ENCODE measurements at places on chromosomes 5 and 9.

DNA sequence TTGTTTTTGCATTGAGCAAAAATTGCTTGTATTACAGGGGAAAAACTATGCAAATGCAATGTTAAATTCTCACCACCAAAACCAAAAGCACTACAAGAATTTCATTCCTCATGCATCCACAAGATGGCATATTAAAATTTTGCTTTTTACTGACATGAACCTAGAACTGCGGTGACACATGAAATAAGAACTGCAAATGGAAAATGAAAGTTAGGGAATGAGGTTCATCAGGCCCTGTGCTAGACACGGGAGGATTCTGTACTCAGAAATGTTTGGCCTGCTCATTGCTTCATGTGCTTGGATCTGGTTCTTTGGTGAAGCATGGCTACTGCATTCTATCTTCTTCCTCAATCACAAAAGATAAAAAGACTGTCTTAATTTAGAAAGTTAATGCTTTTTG lies 9.1 kb upstream of the RFK start:
- peak; percentile 26 for DNase-seq

DNA sequence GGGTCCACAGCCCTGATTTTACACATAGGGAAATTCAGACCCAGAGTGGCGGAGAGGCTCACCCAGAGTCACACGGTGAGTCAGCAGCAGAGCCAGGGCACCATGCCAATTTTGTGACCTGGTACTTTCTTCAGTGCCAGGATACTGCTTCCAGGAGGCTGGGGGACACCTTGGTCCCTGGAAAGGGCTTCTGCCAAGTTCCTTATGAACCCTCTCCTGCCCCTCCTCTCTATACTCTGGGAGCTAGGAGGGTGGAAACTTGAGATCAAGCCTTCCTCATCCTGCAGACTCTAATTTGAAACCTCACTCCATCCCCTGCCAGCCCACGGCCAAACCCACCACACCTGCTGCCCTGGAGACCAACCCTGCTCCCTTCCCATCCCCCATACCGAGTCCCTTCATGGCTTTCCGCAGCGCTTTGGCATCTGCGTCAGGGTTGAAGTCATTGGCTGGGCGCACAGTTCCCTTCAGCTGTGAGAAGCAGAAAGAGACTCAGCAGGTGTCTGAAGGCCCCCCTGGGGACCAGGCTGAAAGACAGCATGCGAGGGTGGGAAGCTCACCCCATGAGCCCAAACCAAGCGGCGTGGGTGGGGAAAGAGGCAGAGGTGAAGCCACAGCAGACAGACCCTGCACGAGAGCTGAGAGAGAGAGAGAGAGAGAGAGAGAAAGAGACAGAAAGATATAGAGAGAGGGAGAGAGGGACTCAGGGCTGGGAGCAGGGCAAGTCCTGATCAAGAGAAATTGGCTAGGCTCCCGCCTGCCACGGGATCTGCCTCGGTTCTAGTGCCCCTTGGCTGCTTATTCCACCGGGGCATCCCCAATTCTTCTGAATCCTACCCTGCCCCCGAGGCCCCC lies 33.5 kb downstream of the ANXA6 start:
- DNase-seq: no peak

- DNase-seq: no peak
Observed at GRCh38 chr5:117318528-117318927, 743.9 kb upstream of the SEMA6A start.

- no peak for DNase-seq
Observed at GRCh38 chr5:116386633-116387032, 188.0 kb downstream of the SEMA6A start.

GRCh38 chr9:80648336-80648735 lies 1041.0 kb downstream of the TLE1 start:
- DNase-seq: no peak

- no peak for DNase-seq
Observed at GRCh38 chr5:173913686-173914321, 25.7 kb downstream of the CPEB4 start.

GRCh38 chr9:89380437-89381307 lies 62.4 kb downstream of the SECISBP2 start:
- DNase-seq: no peak

- DNase-seq: no peak
Observed at GRCh38 chr9:6600426-6600825, 45.1 kb downstream of the GLDC start.

DNA sequence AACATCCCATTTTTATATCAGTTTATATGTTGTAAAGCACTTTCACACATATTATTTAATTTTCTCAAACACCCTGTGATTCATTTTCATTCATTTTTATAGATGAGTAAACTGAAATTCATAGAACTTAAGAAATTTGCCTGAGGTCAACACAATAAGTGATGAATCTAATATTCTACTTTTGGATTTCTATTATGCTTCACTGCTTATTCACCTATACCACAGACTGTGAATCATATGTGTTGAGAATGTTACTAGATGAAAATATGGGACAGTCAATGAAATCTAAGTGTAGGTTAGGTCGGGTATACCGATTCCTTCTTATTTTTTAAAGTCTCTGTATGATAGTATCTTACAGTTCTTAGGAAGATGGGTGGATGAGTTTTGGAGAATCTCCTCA lies 24.8 kb downstream of the CDC37L1 start:
- no peak for DNase-seq

- peak; percentile 18 for DNase-seq
Observed at GRCh38 chr9:69223605-69224004, 49.5 kb downstream of the TJP2 start.

DNA sequence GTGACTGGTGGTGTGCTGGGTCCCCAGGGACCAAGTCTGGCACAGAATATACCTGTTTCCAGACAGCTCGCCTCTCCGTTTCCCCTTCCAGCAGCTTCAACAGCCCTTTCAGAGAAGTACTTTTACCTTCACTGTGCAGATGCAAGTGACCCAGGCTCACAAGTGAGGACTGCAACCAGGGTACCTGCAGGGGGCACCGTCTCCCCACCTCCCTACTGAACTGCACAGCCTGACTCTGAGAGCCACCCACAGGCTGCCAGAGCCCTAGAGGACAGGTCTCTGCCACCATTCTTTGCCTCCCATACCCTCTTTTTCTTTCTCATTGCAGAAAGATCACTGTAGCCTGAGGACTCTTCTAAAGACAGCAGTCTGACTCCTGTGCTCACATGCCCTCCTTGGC lies 15.4 kb downstream of the IL9 start:
- DNase-seq: no peak

- no peak for DNase-seq
Observed at GRCh38 chr5:120586646-120587045, 122.5 kb downstream of the PRR16 start.

- DNase-seq: no peak
Observed at GRCh38 chr5:139738193-139739149, 57.1 kb upstream of the PSD2 start.

DNA sequence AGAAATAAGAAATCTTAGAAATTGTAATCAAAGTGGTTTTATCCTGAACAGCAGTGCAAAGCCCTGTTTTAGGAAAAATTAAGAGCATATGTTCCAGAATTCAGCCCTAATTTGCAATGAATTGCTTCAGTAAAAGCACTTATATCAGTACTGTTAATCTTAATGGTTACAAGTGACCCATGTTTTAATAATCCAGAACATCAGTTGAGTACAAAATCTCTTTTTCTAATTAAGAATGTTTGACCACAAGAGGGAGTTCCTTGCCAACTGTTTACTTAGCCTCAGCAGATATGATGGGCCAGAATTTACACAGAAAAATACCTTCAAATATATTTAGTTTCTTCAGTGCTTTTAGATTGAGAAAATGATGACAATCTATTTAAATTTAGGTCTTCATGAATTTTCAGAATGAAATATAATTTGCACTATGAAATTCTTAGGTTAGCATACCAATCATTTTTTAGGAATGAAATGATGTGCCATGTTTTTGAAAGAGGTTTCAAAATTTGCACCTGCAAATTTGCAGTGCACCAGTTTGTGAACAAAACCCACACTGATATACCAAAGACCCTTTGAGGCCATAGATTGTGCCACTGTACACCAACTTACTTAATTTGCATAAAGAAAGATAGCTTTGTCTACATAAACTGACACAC lies 926.3 kb upstream of the ARRDC3 start:
- peak; percentile 72 for DNase-seq

DNA sequence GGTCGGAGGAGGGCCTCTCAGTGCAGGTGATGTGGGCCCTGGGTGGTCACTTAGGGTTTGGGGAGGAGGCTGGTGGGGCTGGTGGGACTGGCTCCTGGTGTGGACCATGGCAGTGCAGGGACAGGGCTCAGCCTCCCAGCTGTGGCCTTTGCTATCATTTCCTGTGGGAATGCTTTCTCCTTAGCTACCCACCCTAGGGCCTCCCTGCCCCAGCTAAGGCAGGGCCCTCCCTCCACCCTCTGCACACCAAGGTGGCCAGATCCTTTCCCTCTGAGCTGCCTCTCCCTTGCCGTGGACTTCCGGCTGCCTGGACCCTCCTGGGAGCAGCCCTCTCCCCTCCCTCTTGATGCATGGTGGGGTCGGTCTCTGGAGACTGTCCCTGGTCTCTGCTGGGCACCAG lies 22.7 kb upstream of the ARSI start:
- no peak for DNase-seq

GRCh38 chr9:109475526-109475925 lies 22.6 kb downstream of the PTPN3 start:
- DNase-seq: no peak

- no peak for DNase-seq
Observed at GRCh38 chr9:91407580-91408318, 15.9 kb downstream of the NFIL3 start.

DNA sequence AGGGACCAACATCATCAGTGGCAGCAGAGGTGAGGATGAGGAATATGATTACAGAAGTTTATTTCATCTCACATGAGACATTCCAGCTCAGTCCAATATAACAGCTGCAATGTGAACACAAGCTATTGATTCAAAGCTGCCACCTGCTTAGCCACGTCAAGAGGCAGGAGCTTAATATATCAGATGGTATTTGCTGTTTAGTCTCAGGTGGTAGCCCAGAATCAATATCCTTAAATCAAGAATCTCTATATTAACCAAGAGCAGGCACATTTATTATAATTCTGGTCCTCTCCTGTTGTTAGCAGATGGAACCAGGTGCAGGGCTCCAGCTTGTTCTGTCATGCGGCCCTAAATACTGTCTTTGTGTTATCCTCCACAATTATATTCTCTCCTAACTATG lies 431.6 kb downstream of the ICE1 start:
- DNase-seq: no peak

- DNase-seq: no peak
Observed at GRCh38 chr5:112681481-112681908, 56.2 kb upstream of the APC start.

DNA sequence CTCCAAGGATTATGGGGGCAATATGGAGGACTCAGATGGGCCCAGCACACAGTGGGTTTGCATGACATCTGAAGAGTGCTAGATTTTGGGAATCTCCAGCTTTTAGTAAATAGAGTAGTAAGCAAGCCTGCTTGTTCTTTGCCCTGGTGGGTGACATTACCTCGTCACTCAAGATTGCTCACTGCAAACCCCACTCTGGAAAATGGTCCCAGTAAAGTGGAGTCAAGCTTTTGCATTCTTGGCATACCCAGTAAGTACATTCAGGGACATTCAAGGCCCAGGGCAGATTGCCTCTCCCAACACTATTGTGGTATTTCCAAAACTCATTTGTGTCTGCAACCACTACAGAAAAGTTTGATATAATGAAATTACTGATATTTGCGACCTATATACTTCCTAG lies 118.5 kb downstream of the INVS start:
- DNase-seq: no peak

DNA sequence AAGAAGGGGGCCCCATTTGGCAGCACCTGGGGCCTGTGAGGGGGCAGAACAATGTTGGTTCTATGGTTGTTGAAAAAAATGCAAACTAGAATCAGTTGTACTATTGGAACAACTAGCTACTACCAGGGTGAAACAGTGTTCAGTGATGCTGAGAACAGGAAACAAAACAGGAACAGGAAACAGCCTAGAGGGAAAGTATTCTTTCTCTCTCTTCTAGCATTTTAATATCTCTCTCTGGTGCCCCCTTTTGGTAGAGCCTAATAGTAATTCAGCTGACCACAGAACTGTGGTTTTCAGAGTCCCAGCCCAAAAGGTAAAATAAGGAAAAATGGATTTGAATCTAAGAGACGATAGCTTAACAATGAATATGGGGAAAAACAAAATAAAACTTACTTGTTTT lies 138.0 kb upstream of the KCNN2 start:
- DNase-seq: no peak

- DNase-seq: no peak
Observed at GRCh38 chr5:68268101-68268851, 52.7 kb downstream of the PIK3R1 start.

DNA sequence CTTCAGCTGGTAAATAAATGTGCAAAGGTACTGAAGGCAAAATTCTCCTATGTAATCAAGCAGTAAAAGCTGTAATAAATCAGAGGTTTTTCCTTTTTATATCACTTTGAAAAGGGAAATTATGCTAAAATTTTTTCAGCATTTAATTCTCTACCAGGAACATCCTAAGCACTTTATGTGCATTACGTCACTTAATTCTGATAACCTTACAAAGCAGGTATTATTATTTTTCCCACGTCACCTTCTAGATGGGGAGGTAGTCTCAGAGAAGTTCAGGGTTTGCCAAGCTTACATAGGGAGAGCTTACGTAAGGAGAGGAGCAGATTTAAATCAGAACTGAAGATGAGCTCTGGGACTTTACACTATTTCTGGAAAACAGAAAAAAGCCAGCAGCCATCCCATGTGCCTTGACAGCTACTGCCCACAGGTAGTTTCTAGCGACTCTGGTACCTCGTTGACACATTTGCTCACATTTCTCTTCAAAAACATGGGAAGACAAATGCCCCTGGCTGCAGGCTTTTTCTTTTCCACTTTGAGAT lies 79.0 kb upstream of the IFNK start:
- DNase-seq: no peak

- DNase-seq: no peak
Observed at GRCh38 chr5:122287101-122287500, 24.9 kb upstream of the SNCAIP start.

- no peak for DNase-seq
Observed at GRCh38 chr9:24936117-24936516, 390.4 kb upstream of the IZUMO3 start.

DNA sequence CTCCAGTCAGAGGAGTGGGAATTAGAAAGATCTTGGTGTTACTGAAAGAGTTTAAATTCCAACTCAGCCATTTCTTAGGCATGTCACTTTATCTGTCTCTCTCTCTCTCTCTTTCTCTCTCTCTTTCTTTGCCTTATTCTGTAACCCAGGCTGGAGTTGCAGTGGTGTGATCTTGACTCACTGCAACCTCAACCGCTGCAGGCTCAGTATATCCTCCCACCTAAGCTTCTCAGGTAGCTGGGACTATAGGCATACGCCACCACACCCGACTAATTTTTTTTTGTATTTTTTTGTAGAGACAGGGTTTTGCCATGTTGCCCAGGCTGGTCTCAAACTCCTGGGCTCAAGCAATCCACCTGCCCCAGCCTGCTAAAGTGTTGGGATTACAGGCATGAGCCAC lies 18.3 kb downstream of the RABEPK start:
- DNase-seq: no peak

DNA sequence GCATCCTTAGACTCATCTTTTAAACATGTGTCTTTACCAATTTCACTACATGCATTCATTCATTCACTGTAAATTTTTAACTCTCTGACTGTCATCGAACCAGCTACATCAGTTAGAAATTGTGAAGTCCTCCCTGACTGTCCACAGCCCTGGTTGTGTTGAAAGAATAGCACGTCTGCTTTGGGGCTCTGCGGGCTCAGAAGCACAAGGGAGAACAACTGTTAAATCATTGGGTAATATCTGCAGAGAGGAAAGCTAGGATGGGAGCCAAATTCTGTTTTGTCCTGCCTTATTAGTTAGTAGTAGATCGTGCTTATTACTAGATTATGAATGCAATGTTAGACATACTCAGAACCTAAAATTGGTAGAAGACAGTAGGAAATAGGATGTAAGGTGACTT lies 26.3 kb upstream of the FAM120AOS start:
- DNase-seq: no peak

- peak; percentile 11 for DNase-seq
Observed at GRCh38 chr5:15598294-15598902, 98.4 kb downstream of the FBXL7 start.
